ENCODE measurements at places on chromosomes 4 and X.

DNA sequence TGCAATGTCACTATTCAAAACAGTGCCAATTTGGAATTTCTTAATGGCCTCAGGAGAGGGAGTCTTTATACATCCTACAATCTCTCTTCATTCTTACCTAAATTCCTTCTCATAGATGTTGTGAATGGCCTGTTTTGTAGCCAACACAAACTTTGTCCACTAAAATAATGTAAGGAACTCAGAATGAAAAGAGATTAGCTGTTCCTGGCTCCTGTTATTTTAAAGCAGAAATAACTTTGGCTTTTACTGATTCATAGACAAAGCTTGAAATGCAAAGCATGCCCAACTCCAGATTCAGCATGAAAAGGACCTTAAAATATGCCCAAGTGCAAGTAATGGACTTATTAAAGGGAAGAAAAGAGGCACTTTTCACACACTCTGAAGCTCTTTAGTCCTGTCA lies 146.0 kb upstream of the GPC4 start:
- DNase-seq: no peak

DNA sequence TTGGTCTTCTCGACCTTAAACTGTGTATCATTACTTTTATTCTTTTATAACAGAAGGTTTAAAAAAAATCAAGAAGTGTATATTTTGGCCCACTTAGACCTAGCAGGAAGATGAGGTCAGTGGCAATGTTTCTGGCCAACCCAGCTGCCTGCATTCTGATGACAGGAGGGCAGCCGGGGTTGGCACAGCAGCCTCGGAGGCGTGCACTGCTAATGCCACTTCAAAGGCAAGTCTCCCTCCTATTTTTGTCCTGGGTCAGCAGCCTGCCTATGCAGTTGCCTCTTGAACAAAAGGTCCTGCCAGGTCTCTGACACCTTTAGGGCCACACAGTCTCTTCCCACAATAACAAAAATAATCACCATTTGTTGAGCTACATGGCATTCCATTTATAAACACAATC lies 89.4 kb upstream of the MYOZ2 start:
- DNase-seq: no peak

DNA sequence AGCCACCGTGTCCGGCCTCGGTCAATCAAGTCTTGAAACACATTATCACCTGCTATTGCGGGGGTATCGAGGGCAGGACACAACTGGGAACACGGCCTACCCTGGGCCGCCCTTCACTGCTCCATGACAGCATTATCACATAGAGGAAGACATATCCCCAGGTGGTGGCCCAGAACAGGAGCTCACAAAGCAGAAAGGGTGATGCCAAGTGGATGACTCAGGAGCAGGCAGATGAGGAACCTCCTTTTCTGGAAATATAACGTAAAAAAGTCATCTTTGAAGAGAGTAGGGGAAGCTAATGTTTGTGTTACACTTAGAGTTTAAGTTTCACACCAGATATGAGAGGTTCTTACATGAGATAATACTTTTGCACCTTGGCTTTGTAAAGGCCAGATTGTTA lies 5.3 kb upstream of the SUPT20HL1 start:
- DNase-seq: no peak

- no peak for DNase-seq
These were observed 44.1 kb upstream of the TLL1 start for GRCh38 chr4:165828928-165829327.

- DNase-seq: no peak
These were observed 166.1 kb downstream of the CCSER1 start for GRCh38 chr4:90293320-90293719.

DNA sequence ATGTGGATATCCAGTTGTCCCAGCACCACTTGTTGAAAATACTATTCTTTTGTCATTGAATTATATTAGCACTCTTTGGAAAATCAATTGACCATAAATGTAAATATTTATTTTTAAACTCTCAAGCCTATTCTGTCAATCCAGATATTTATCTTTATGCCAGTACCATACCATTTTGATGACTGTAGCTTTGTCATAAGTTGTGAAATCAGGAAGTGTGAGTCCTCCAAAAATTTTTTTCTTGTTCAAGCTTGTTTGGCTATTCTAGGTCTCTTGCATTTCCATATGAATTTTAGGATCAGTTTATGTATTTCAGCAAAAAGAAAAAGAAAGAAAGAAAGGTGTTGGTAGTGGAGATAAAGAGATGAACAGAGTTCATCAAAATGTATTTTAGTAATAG lies 8.2 kb upstream of the SMPX start:
- no peak for DNase-seq

- DNase-seq: no peak
These were observed 219.5 kb downstream of the HS6ST2 start for GRCh38 chrX:132738951-132739350.

GRCh38 chr4:168588916-168589531 lies 92.2 kb downstream of the PALLD start:
- no peak for DNase-seq

- no peak for DNase-seq
These were observed 247.0 kb downstream of the C4orf33 start for GRCh38 chr4:129342819-129343408.

DNA sequence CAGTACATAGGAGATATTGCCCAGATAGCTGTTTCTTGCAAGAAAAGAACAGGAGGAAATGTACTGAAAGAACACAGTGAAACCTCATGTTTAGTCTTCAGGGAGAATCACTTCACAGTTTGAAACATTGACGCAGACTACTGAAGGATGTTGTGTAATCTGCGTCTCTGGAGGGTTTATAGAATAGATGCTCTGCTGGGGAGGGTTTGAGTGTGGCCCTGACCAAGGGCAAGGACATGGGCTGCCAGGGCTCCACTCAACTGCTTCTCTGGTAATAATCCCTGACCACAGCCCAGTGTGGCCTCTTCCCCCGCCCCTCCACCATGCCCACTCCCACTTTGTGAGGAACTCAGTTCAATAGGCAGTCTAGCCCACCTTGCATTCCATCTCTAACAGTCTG lies 15.8 kb upstream of the ACE2 start:
- no peak for DNase-seq

DNA sequence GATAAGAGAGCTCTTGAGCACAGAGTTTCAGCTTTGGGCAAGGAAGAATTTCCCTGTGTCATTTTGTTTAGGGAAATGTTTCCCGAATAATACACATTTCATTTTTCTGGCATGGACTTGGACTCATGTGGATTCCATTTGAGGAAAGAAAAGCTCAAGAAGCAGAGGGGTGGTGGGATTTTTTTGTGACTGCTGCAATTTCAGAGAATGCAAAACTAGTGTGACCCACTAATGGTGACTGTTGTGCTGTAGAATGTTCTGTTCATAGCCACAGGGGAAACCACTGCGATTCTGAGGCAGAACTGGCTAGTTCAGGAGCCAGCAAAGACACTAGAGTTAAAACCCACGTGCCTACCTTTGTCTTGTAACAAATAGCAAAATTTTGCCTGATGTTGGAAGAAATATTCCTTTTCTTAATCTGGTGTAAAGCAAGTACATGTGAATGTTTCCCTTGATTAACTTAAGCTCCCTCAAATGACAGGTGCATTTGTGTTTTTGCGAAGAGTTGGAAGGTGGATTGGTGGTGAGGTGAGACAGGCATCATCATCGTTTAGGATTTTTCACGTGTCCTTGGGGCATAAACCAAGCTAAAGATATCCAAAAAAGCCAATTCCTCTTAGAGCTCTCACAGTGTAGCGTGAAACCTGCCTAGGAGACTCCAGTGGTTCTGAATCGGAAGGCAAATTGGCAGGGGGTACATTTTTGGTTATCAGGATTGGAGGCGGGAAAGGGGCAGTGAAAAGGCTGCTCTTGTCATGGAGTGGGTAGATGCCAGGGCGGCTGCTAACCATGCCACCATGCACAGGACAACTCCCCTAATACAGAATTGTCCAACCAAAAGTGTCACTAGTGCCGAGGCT lies 38.0 kb upstream of the FAM9C start:
- no peak for DNase-seq

DNA sequence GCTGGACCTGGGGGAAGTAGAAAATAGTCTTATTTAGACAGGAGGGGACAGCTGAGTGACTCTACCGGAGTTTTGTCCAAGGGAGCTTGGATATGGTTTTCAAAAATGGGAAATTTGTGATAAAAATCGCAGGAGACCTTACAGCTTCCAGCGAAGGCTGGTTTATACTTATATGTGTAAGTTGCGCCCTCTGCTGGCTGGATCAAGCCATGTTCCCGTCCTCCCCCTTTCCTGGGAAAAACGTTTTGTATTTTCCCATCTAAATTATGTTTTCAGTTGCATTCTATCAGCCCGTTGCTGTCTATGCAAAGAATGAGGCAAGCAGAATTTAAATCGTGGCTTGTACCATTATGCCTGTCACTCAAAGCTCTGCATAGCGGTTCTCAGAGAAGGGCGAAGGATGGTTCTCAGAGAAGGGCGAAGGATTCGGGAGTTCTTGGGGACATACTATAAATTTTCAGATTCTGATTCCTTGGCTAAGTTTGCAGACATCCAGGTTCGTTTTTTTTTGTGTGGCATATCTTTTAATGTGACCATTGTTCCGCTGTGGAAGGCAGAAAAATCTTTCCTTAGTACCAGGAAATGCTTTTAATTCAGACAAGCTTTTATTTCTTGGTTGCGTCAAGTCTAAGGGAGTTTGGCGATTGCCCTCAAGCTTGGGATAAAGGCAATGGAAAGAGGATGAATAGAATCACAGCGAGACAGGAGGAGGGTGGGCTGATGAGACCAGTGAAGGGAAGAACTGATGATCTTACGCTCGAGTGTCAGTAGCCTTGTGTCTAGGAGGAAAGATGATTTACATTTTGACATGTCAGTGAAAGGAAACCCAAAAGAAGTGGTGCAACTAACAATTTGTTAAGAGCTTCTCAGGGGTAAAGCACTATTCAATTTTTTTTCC lies 128.5 kb upstream of the ARX start:
- peak; percentile 23 for DNase-seq

GRCh38 chr4:171117457-171117856 lies 695.7 kb upstream of the GALNTL6 start:
- no peak for DNase-seq

GRCh38 chr4:120071192-120071795 lies 4.6 kb upstream of the MAD2L1 start:
- DNase-seq: peak; percentile 24

DNA sequence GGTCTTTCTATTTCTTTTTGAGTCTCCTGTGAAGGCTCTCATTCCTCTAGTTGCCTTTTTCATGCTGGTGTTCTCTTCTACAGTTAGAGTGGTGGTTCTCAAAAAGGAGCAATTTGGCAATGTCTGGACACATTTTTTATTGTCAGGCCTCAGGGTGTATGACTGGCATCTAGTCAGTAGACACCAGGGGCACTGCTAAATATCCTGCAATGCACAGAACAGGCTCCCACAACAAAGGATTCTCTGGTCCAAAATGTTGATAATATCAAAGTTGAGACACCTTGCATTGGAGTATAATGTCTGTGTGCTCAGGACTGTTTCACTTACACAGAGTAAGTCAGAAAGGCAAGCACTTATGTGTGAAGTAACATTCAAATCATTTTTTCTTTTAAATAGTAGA lies 1360.7 kb downstream of the ADGRL3 start:
- no peak for DNase-seq

- no peak for DNase-seq
These were observed 497.3 kb upstream of the FRG1 start for GRCh38 chr4:189443341-189443740.

- peak; percentile 18 for DNase-seq
These were observed at the start of gene BDH2 for GRCh38 chr4:103099691-103100392. BDH2 (minus strand) TSS chr4:103099834; CDS start chr4:103096254, 3,580 bp downstream.

DNA sequence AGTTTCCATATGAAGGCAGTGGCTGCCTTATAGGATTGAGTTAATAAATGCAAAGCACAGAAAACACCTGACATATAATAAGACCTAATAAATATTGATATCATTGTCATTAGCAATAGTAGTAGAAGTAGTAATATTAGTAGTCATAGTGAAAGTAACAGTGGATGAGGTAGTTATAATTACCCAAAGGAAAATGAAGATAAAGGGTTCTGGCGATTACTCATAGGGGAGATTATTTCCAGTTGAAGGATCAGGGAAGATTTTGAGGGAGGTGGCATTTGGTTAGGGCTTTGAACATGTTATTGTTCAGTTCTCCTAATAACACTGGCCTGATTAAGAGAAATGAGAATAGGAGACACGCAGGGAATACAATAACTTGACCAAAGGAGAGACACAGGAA lies 131.9 kb upstream of the GPRIN3 start:
- DNase-seq: no peak

GRCh38 chr4:170399581-170400293 lies 310.0 kb upstream of the AADAT start:
- DNase-seq: no peak

GRCh38 chrX:122816288-122816687 lies 367.8 kb upstream of the GRIA3 start:
- DNase-seq: no peak

GRCh38 chr4:74536557-74536956 lies 91.6 kb downstream of the AREG start:
- DNase-seq: no peak

DNA sequence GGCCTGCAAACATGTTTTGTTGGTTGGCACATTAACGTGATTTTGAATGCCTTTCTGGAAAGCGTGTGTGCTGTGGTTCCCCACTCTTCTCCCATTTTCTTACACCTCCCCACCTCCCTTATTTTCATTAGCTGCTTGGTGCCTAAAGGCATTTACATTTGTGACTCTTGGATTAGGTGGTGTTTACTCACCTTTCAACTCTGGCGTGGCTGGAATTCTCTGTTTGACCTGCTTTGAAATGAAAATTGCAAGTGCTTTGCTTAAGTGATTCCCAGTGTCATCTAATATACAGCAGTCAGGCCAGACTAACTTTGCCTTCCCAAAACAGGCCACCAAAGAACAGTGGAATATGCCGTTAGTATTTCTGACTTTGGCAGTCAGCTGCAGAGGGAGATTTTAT lies 80.5 kb downstream of the NHSL2 start:
- DNase-seq: no peak

GRCh38 chrX:24761306-24761705 lies 67.6 kb downstream of the POLA1 start:
- no peak for DNase-seq

DNA sequence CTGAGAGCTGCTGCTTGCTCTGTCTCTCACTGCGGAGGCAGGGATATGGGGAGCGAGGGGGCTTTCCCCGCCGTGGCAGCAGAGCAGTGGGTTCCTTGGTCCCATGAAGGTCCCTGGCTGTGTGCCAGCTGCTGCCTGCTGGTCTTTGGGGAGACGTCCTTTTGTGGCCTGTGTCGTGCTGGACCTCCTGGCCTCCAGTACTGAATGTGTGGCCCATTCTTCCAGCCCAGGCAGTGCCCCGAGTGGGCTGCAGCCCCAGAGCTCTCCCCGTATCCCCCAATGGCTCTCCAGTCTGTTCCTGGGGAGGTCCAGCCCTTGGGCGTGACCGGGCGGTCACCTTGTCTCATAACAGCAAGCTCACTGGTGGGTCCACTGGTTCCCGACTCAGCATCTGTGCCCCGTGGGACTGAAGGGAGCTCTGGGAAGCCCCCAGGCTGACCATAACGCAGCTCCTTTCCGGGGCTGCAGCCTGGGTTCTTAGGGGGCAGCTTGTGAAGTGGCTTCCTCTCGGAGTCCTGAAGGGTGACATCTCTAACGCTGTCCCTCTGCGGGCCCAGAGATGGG lies 115.6 kb downstream of the SMIM20 start:
- DNase-seq: no peak
